ENCODE measurements at places on chromosomes 5 and 9.
A peak's percentile ranks its signal among the peaks of the same experiment; 100 is the strongest.

DNA sequence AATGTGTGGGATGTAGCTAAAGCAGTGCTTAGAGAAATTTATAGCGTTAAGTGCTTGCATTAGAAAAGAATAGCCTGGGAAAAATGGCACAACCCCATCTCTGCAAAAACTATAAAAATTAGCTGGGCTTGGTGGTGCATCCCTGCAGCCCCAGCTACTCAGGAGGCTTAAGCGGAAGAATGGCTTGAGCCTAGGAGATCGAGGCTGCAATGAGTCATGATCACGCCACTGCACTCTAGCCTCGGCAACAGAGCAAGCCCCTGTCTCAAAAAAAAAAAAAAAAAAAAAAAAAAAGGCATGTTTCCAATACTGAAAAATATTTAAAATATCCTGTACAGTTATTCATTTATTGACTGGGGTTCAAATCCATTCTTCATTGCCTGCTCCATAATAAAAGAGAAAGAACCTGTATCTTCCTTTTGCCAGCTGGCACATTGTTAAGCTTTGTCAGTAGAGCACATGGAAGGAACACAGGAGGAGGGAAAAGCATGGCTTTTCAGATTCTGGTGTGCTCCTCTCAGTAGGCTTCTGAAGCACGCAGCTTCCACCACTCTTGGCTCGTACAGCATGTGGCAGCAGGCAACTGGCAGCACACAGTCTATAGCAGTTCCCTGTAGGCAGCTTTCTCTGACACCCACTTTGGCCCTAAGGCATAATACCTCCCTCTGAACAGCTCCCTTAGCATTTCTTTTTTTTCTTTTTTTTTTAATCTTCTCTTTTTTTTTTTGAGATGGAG is 73.5 kb downstream of the TRIM36 start:
- no peak for DNase-seq

- no peak for DNase-seq
Measured at GRCh38 chr9:88993327-88993726, 2.1 kb downstream of the S1PR3 start.

DNA sequence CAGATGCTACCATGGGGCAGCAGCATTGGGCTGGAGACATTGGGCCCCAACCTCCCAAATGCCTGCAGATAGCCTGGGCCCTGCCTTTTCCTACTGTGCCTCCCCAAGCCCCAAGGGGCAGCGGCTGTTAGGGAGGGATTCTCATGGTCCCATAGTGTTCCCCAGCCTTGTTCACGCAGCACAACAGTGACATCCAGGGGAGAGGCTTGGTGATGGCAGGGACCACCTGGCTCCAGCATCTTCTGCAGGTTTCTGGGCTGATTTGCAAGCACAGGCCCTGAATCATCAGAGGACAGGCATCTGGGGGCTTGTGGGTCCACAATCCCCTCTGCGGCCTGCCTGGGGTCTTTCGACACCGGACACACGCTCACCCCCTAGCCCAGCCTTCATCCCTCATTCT is 354.6 kb downstream of the SLIT3 start:
- DNase-seq: no peak

- no peak for DNase-seq
Measured at GRCh38 chr9:134995792-134996120, 78.0 kb upstream of the FCN1 start.

GRCh38 chr9:73906671-73907070 is 590.5 kb upstream of the RORB start:
- no peak for DNase-seq

DNA sequence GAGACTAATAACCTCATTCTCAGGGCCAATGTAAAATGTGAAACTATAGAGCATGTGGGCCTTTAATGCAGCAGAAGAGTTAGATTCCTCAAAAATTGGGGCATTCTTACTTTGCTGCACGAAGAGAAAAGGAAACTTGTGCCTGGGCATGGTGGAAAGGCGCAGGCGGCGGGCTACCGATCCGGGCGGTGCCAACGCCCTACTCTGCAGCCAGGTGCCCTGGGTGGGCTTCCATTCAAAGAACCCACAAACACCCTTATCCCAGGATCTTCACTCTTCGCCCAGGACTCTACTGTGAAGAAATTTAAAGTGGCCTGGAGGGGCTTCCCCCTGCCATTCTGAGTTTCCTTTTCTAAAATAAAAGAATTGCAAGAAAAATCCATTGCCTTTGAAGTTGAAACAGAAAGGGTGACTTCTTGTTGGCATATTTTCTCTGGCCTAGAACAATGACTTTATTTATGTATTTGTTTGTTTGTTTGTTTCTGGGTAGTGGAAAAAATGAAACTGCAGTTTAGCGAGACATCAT is 124.9 kb downstream of the TMEM161B start:
- no peak for DNase-seq

GRCh38 chr9:135770203-135770535 is 68.2 kb downstream of the KCNT1 start:
- no peak for DNase-seq

DNA sequence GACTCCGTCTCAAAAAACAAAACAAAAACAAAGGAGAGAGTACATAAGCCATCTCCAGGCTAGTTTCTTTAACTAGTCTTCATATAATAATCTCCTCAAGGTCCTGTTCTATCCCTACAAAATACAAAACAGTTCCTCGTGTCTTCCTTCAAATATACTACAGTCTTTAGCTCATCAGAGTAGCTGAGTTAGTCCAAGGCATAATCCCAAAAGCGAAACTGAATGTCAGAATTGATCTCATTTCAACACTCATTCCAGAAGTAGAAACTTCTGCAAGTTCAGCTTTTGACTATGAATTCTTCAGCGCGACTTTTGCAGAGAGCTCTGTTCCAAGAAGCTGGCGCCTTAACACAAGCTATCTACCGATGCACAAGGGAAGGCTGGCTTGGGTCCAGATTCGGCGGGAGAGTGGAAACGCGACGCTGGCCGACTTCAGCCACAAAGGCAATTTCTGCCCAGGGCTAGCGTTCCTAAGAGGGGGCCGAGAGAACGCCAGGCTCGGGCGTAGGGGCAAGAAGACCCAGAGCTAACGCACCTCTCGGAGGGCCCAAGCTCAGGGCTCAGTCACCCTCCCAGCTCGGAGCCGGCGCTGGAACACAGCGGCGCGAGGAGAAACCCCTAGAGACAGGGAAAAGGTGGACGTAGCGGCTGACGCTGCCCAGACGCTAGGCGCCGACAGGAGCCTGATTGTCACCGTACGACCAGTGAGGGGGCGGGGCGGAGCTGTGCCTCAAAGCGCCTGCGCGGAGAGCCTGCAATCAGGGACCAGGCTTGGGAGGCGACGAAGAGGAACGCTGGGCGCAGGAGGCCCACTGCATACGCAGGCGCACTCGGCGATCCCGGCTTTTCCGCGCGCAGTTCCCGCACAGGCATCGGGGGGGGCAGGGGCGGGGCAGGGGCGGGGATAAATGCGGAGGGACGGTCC is 469 bp upstream of the HSDL2 start:
- DNase-seq: peak; percentile 100

DNA sequence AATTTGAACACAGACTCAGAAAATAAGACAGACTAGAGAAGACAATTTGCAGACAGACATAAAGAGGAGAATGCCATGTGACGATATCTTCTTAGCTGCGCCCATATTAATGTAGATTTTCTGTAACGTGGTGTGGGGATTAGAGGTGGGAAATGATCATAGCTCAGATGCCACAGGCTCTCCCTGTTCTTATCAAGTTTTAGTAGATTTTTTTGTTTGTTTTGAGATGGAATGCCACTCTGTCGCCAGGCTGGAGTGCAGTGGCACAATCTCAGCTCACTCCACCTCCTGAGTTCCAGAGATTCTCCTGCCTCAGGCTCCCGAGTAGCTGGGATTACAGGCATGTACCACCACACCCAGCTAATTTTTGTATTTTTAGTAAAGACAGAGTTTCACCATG is 59.4 kb downstream of the VPS13A start:
- DNase-seq: no peak

DNA sequence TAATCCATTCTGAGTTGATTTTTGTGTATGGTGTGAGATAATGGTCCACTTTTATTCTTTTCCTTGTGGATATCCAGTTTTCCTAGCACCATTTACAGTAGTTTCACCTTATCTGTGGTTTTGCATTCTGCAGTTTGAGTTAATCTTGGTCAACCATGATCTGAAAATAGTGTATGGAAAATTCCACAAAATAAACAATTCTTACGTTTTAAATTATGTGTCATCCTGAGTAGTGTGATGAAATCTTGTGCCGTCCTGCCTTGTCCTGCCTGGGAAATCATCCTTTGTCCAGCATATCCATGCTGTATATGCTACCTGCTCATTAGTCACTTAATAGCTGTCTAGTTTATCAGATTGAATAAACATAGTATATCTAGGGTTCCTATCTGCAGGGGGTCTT is 42.1 kb downstream of the CDC42SE2 start:
- no peak for DNase-seq

GRCh38 chr5:147554261-147554817 is 44.5 kb upstream of the DPYSL3 start:
- DNase-seq: peak; percentile 91

- no peak for DNase-seq
Measured at GRCh38 chr9:93234600-93234999, 50.7 kb downstream of the WNK2 start.

DNA sequence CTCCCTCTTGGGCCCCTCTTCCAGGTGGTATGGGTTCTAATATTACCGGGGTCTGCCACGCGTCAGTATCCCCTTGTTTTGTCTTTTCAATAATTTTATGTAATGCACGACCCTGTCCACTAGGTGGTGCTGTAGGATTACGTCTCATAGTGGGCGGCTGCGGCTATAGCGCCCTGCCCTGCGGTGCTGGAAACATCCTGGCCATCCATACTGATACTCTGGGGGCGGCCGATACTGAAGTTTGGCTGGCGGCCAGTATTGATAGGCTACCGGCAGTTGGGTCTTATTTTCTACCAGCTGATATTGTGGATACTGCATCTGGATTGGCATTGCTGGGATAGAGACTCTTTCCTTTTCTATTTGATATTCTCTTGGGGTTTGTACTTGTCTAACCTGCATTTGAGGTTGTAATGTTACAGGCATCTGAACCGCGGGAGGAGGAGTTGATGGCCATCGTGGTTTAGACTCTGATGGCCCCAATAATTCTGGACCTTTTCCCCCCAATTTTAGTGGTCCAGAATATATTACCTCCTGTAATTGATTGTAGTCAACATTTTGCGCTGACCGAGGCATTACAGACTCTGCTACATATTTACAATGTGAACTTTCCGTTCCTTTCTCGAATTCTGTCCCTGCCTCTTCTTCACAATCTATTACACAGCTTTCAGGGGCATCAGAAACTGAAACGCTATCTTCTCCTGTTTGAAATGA is 3.3 kb upstream of the TMEM141 start:
- DNase-seq: peak; percentile 70

GRCh38 chr5:116559673-116560164 is 14.9 kb downstream of the SEMA6A start:
- DNase-seq: no peak

DNA sequence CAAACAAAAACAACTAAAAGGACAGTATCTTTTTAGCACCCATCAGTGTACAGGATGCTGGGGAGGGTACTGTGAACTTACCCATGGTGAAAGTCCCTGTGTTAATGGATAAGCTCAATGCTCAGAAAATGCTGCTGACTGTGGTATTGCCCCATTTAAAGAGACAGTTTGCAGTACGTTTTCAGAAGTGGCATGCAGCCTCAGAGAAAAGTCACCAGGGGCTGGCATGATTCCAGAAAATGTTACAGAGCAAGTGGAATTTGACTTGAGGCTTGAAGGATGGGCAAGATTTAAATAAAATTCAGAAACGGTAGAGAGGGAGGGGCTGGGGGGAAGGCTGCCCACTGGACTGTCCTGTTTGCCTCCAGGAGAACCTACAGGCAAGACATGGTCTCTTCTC is 7.2 kb downstream of the S1PR3 start:
- no peak for DNase-seq

GRCh38 chr9:125551781-125552180 is 155.2 kb downstream of the MAPKAP1 start:
- DNase-seq: no peak

DNA sequence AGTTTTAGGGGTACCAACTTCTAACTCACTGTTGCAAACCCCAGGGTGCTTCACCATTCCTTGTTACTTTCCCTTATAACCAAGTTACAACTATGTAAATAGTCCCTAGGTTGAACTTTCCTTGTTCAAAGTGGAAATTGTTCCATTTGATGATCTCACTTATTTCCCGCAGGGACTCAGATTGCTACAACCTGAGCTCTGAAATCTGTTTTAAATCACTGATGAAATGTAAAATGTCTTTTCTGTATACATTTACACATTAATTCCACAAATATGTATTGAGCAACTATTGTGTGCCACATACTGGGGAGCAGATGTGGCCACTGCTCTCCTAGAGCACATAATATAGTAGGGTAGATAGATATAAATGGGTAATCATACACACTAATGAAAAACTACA is 69.1 kb upstream of the TARS1 start:
- DNase-seq: no peak

DNA sequence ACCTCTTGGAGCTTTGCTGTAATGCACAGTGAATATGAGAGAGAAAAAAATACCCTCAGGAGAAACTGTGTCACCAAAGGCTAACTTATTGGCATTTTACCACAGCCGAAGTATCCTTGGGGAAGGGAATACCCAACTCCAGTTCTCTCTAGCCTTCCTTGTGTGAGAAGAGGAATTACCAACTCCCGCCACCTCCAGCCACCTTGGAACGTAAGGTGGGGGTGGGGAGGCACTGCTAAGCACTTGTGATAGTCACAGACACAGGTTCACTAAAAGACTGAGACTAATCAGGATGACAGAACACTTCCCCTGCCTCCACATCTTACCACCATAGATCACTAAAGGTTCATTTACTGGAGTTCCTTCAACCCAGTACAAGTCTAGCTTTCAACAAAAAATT is 102.0 kb upstream of the ADAMTS19 start:
- no peak for DNase-seq

GRCh38 chr5:81007637-81008027 is 47.5 kb downstream of the RASGRF2 start:
- no peak for DNase-seq
